ENCODE measurements at places on chromosomes 13 and 19. TPM values are rescaled to one million over a fixed set of nuclear protein-coding genes. Genes with fewer than 3 reads are reported as not detected.

The RPS28 gene
- 1,552 TPM for total RNA-seq

The DCT gene
- not detected for total RNA-seq

The ZNF154 gene
- total RNA-seq, result 43.3 TPM

The FCER2 gene
- not detected for total RNA-seq

The SLC7A9 gene
- 5.4 TPM for total RNA-seq

The TEX26 gene
- total RNA-seq, result not detected

The NR1H2 gene
- 28.3 TPM for total RNA-seq

Measured in progenitor cell of endocrine pancreas (in vitro differentiated cells).